ENCODE measurements at places on chromosomes 12 and 14.

- no peak for DNase-seq
These were observed 7.9 kb upstream of the GPRC5A start for GRCh38 chr12:12883369-12884001.

- no peak for DNase-seq
These were observed 145.0 kb downstream of the CAND1 start for GRCh38 chr12:67414011-67414715.

DNA sequence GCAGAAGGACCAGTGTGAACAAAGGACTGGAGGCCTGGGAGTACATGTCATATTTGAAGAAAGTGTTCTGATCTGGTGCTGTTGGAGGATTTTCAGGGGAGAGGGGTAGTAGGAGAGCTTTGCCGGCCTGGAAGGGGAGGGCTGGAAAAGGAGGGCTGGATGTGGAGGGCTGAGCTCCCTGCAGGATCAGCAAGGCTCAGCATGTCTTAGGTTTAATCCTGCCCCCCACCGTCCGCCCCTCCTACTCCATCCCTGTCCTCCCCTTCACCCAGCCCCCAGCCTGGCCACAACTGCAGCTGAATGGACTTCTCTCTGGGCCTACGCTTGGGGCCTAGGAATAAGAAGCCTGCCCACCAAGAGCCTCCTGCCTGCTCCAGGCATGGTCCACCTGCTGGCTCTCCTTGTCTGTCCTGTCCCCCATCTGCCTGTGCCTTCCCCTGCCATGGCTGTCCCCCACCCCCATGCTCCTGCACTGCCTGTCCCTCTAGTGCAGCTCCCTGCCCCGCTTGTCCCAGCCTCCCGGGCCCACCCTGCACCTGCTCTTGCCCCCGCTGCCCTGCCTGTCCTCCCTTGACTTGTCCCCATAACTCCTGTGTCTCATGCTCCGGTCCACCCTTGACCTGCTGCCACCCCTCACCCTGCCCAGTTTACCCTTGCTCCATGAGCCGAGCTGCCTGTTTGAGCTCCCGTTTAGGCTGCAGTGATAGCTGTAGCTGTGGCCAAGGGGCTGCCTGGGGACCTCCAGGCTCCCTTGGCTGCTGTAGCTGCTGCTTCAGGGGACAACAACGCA, 9.8 kb upstream of the RARG start:
- DNase-seq = no peak

DNA sequence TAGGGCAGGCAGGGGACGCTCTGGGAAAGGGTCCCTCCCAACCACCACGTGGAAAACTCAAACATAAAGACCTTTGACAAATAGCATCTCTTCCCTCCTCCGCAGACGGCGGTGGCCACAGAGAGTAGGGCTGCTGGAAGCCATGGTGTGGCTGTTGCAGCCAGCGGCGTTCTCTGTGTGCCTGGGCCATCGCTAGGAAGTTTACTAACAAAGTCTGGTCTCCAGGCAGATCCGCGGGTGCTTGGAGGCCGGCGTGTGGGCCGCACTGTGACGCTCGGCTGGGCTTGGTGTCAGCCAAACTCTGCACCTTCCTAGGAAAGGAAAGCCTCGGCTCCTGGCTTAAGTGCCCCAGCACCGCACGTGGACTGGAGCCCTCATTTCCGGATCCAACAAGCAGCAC, 65.6 kb downstream of the CCDC88C start:
- DNase-seq = no peak

DNA sequence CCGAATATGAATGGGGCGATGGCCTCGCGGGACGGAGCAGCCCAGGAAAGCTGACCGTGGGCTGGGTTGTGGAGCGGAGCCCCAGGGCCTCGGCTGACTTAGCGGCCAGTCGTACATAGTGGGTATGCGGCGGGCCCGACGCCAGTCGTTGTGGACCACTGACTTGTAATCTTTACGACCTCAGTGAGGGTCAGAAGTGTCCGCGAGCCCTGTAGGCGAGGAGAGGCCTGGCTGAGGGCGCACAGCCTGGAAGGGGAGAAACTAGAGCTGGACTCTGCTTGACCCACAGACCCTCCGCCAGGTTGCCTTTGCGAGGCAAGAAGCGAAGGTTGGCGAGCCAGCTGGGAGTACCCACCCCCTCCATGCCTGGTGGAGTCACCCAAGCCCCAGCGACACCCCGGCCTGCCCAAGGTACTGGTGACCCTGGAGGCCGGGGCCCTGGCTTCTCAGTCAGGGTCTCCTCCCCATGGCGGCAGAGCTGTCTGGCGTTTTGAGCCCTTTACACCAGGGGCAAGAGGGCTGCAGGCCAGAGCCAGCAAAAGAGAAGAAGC, 15.6 kb upstream of the DYNC1H1 start:
- no peak for DNase-seq

DNA sequence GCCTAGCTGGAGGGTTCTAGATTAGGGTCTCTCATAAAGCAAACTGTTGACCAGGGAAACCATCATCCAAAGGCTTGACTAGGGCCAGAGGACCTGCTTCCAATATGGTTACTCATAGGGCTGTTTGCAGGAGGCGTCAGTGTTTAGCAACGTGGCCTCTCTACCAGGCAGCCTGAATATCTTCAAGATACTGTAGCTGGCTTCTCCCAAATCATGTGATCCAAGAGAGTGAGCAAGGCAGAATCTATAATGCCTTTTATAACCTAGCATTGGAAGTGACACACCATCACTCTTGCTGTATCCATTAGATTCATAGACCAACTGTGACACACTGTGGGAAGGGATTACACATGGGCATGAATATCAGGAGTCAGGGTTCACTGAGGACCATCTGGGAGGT, 17.3 kb downstream of the TPH2 start:
- DNase-seq = no peak

- DNase-seq = no peak
These were observed 11.8 kb downstream of the STON2 start for GRCh38 chr14:81388336-81388735.

DNA sequence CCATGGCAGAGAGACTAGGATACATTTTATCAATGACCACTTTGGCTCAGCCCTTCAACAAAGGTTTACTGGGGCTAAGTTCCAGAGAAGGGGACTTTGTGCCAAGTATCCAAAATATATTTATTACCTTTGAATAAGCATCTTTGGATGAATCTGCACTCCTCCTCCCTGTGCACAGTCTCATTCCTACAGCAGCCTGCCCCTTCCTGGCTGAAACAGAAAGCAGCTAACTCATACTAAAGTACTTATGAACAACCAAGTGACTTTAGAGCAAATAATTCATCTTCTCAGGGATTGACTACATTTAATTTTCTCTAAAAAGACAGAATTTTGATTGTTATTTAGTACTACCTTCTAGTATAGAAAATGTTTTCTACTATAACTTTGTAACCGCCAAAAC, 47.8 kb upstream of the ETV6 start:
- no peak for DNase-seq

DNA sequence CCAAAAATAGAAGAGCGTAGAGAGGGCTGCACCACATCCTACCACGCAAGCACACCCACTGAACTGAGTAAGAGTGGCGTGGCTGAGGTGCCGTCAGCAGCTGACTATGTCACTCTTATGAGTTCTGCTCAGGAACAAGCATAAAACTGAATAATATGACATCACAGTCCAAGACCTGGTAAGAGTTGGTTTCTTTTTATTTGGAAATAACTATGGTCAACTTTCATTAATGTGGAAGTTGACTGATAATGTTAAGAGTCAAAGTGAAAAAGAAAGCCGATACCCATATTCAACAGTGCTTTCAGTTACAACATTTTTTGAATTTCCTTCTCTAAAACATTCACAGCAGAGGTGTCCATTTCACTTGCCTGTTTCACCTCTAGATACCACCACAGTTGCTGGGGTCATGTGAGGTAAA, 44.6 kb downstream of the GNS start:
- DNase-seq = no peak

- DNase-seq = no peak
These were observed 184.4 kb upstream of the BCL2L14 start for GRCh38 chr12:11886339-11886738.

DNA sequence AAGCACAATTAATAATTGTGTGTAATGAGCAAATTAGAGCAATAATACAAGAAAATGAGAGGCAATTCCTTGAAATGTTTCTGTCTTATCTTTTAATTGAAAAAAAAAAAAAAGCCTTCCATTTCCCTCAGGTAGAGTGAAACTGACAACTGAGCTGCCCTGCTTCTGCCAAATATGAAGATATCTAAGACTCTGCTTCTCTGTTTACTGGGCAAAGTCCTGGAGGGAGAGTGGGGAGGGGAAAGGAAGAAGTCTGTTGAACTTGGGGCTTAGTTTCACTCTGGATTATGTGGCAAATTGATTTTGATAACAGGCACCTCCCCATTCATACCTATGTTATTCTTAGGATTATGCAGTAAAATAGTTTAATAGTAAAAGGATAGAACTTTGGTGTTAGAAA, 364.9 kb downstream of the NRXN3 start:
- DNase-seq = no peak

DNA sequence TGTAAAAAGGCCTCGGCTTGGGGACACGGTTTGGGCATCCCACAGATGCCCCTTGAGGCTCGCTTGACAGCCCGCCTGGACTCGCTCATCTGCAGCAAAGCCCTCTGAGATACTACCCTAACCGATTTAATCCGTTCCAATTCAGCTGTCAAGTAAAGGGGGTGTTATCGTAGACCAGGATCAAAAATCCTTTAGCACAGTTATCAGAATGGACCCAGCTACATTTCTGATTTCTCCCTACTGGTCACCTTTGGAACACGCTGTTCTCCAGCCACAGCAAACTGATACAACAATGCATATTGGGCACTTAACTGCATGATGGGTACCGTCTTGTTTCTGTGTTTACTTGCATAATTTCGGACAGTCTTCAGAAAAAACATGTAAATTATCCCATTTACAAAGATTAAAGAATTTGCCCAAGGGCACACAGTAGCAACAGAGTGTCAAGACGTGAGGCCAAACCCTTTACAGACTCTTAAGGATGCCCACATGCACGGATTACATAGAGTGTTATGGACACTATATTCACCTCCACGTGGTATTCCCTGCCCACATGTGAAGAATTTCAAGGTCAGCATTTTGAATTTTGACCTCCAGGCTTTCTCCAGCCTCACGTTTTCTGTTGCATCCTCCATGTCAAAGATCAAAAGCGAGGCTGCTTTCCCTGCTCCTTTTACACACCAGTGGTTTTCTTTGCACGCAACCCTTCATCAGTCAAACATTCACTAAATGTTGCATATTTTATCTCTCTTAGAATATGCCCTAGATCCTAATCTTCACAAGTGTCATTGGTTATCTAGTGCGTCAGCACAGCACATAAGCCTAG, 3.2 kb upstream of the DUSP6 start:
- DNase-seq = no peak

DNA sequence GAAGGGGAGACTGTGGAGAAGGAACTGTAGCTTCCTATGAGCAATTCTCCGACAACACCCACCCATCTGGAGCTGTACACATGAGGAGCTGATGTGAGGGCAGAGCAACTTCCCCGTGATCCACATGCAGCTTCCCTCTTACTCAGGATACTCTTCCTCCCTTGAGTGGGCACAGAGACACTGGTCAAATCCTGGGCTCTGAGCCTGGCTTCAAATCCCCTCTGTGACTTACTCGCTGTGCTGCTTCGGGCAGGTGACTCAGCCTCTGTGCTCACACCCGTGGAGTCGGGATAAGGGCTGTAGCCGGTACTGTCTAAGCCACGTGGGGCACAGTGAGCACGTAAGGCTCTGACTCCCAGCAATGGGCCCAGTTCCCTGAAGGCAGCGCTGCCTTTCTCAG, 31.1 kb downstream of the ZFYVE21 start:
- DNase-seq = no peak

DNA sequence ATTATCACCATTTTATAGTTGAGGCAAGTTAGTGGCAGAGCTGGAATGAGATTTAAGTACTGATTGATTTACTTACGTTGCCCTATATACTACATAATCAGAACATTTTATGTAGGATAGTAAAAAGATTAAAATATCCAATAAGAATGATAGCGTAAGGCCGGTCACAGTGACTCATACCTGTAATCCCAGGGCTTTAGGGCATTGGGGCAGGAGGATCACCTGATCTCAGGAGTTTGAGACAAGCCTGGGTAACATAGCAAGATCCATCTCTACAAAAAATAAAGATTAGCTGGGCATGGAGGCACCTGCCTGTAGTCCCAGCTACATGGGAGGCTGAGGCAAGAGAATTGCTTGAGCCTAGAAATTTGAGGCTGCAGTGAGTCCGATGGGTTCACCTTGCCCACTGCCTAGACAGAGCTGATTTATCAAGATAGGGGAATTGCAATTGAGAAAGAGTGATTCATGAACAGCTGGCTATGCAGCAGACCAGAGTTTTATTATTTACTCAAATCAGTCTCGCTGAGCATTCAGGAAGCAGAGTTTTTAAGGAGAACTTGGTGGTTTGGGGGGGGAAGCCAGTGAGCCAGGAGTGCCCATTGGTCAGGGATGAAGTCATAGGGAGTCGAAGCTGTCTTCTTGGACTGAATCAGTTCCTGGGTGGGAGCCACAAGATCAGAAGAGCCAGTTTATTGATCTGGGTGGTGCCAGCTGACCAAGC, 24.7 kb upstream of the SGPP1 start:
- no peak for DNase-seq

DNA sequence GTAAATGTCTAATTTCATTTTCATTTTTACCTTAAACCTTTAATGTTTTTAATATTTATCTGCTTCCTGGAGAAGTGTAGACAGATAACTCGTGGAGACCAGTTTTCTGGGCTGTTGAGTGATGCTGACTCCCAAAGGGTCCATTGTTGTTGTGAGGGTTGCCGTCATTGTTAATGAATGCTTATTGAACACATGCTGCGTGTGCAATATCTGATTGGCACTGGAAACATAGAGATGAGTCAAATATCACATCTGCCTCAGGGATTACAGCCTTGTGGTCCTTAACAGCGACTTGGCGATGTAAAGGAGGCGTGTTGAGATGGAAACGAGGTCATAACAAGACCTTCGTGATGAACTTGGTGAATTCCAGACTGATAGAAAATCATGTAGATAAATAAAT, 85.9 kb downstream of the FBXW8 start:
- no peak for DNase-seq

GRCh38 chr12:6735448-6736191, 11.8 kb downstream of the COPS7A start:
- DNase-seq = no peak

DNA sequence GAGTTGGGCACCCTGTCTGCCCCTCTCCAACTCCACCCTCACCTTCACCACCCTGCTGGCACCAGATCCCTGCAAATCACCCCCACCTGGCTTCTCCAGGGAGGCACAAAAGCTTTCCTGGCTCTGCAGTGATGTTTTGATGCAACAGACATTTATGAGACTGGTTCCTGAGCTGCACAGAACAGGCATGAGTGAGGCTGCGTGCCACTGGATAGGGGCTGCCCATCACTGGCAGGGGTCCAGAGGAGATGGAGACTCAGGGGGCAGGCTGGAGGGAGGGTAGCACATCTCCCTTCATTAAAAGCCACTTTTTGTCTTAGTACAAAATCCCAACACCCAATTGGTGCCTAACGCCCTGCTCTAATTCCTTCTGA, 17.3 kb upstream of the ZDHHC22 start:
- no peak for DNase-seq

- DNase-seq = no peak
These were observed 891 bp downstream of the PLEKHA5 start for GRCh38 chr12:19130224-19131024.

GRCh38 chr14:101927859-101928258, 36.5 kb upstream of the DYNC1H1 start:
- DNase-seq = no peak

- no peak for DNase-seq
These were observed 633 bp upstream of the RNU4-2 start for GRCh38 chr12:120292411-120292660.

- DNase-seq = no peak
These were observed 83.4 kb upstream of the ESRRB start for GRCh38 chr14:76292561-76292960.

- DNase-seq = no peak
These were observed 94.2 kb downstream of the PLEKHA5 start for GRCh38 chr12:19223695-19224094.
